ENCODE measurements at places on chromosomes 1 and 21. TPM values are rescaled to one million over a fixed set of nuclear protein-coding genes. Genes with fewer than 3 reads are reported as not detected.

GRCh38 chr1:87278825-87279535, 49.7 kb upstream of the LMO4 start:
- DNase-seq = peak; percentile 48

GRCh38 chr21:33815143-33815707, 100.4 kb downstream of the ATP5PO start:
- DNase-seq = no peak

DNA sequence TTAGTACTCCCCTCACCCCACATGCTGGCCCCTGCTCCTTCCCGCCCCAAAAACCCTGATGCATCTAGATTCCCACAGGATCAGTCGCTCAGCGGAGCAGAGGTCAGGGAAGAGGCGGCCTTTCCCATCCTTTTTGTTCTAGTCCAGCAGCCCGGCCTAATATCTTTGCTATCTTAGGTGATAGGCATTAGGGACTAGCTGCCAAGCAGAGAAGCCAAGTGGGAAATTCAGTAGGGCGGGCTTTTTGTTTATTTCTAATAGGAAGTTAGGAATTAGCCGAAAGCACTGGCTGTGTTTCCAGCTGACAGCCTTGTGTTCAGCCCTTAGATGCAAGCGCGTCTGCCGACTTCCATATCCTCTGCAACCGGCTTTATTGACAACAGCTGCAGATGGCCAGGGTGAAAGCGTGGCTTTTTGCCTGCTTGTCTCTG, 59.0 kb upstream of the BCAR3 start:
- peak; percentile 42 for DNase-seq

- no peak for DNase-seq
Measured at GRCh38 chr1:20787840-20788795, 1.0 kb upstream of the HP1BP3 start.

DNA sequence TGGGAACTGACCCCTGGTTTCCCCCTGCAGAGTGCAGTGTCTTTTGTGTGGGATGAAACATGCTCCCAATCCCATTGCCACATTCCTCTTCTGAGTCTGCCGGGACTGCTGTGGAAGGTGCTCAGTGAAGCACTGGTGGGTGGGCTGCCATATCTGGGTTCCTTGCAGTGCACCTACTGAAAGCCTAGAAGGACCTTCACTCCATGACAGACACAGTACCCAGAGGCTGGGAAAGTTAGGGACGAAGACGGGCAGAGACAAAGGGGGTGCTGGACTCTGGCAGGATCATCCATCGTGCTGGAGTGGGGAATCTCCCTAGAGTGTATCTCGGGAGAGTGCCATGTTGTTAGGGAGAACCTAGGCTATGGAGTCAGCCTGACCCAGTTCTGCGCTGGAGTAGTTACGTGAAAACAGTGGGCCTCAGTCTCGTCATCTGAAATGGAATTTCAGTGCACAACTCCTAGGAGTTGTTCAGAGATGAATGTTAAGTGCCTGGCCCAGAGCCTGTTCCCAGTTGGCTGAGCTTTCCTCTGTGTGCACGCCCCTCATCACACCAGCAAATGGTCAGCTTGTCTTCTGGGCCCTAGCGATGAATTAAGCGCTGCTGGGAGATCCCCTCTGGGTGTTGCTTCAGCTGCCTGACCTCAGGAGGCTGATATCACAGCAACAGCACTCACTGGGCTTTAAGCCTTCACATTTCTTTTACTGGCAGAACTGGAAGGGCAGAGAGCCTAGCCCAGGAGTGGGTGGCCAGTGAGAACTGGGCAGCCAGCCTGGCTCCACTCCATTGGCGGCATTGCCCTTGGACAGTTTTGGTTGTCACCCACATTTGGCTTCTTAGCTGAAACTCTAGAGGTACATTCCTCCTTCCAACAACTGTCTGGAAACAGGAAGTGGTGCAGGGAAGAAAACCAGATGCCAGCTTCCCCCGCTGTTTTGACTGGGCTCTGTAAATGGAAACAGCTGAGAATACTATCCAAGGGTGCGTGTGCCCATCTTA, 479.8 kb upstream of the VAMP3 start:
- peak; percentile 83 for DNase-seq

- no peak for DNase-seq
Measured at GRCh38 chr1:88985032-88985431, 7.4 kb downstream of the KYAT3 start.

DNA sequence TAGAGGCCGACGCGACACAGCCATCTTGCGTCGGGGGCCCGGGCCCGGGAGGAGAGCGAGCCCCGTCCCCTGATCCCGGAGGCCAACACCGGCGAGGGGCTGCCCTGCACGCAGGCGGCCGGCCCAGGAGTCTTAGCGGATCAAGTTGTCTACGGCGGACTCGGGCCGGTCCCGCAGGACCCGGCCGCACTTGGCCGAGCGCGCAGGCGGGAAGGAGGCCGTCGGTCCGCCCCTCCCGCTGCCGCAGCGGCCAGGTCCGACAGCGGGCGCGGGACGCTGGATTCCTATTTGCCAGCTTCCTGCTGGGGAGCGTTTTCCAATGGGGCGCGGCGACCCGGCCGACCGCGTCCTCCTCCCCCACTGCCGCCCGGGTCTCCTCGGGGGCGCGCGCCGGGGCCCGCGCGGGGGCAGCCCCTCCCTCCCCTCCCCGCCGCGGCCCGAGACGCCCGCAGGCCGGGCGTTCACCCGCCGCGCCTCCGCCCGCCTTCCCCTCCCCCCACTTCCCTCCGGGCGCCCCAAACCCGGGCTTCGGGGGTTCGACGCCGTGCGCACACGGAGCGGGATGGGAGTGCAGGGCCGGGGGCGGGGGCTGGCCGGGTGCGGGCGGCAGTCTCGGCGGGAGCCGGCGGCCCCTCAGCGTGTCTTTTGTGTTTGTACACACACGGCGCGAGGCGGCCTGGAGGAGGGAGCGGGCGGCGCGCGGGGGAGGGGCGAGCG, 517 bp upstream of the H3-3A start:
- DNase-seq = peak; percentile 89

DNA sequence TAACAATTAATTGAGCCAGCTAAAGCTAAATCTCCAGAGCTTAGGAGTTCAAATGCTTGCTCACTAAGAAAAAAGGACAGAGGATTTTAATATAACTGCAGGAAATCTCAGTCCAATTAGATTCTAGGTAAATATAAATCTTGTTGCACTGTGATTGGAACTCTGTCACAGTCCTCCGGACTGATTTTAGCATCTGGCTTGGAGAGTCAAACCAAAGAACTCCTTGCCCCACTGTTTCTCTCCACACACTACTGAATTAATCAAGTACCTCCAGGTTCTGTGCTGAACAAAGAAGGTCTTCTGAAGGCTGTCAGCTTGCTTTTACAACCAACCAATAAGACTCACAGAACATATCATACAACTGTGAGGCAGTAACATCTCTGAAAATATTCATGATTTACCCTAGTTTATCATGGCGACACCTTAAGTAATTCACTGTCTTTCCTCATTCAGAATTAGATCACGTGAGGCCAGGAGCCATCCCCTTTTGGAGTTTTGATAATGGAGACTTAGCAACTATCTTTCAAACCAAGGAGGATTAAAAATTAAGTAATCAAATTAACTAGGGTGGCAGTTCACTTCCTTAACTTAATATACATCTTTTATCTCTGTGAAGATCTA, 176.0 kb downstream of the RERE start:
- no peak for DNase-seq

DNA sequence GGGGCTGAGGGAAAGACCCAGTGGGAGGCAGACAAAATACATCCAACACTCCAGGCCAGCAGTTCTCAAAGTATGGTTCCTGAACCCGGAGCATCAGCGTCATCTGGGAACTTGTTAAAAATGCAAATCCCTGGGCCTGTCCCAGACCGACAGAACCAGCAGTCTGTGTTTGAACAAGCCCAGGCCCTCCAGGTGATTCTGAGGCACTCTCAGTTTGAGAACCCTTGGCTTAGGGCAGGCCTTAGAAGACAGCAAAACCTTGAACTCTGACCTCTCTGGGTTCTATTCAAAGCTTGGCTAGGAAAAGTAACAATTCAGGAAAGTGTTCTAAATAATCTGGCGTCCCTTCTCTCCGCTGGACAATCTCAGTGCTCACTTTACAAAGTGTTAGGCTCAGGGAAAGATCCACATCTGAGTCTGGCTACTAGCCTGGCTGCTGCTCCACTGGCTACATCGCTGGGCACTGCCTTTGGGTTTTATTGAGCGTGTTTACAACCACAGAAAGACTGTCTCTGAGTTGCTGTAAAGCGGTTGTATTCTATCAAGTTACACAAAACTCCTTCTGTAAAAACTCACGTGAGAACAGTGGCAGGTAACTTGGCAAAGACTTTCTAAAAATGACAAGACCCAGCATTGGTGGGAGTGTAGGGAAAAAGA, 166.1 kb downstream of the HIVEP3 start:
- DNase-seq = no peak

DNA sequence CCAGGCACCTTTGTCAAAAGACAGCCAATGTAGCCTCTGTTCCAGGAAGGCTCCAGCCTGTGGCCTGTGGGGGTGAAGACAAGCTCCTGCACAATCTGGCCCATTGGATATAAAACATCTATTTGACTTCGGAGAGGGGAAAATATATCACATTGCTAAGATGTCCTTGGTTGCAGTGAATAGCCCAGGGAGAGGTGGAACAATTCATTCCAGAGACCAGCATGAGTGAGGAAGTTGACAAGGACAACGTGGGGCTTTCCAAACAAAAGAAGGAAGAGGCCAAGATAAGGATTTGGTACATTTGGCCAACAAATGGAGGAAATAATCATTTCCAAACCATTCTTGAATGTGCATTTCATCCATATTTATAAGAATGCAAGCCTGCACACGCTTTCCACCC, 187.0 kb downstream of the ETS2 start:
- no peak for DNase-seq

DNA sequence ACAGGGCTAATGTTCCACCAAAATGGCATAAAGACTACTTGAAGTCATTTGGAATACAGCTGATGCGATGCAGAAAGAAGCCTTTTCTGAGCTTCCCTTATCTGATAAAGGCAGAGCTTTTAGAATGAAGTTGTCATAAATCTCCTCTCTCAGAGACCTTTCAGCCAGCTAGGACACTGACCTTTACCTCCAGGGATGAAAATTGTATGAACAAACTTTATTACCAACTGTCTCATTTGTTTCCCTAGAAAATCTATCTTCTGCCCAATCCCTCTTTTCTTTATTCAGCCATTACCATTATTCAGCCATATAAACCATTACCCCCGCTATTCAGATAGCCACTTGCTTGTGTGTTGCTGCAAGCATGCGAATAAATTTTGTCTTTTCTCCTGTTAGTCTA, 29.7 kb upstream of the RNF2 start:
- no peak for DNase-seq

DNA sequence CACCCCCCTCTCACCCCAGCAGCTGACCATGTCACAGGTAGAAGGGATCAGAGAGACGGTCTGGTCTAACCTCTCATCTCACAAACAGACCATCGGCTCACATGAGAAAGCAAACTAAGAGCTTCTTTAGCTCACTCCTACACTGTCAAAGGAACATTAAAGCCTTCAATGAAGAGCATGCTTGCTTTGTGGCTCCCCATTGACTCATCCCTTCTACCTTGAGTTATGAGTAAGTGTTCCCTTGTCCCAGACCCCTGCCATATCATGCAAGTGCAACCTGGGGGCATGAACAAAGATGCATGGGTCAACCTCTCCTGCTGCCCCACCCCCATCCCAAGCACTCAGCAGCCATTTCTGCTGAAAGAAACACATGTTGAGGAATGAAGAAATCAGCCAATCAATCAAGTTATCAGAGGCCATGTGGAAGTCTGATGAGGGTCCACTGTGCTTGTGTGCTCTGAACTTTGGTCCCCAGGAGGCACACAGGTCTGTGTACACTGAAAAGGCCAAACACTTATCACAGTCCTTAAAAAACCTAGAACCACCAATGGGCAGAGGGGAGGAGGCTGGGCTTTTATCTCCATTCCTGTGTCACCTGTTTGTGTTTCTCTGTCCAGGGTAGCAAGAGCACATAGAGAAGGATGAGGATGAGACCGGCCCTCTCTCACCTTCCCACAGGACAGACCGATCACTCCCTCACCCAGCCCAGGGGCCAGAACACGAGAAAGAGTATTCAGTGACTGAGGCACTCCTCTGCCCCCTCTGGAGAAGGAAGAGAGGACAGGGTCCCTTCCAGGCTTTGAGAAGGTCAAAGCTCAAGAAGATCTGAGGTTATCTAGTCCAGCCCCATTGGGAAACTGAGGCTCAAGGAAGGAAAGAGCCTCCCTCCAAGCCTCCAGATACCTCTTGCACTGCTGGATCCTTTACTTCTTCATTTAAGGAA, 9.5 kb downstream of the ETNK2 start:
- DNase-seq = no peak

GRCh38 chr1:41213341-41213740, 28.8 kb downstream of the SCMH1 start:
- no peak for DNase-seq

- DNase-seq = no peak
Measured at GRCh38 chr1:155251566-155251965, 3.7 kb downstream of the ENTREP3 start.

DNA sequence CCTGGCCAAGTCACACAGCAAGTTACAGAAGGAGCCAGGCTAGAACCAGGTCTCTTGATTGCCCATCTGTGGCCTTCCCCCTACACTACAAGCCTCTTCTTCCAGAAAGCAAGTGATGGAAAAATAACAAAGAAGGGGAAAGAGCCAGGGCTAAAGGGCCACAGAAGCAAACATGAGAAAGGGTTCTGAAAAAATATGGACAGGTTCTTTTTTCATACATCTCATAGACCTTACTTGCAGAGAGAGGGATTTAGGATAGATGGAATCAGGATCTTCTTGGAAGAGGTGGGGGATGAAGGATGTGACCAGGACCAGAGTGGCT, 3.2 kb downstream of the RHBG start:
- no peak for DNase-seq

DNA sequence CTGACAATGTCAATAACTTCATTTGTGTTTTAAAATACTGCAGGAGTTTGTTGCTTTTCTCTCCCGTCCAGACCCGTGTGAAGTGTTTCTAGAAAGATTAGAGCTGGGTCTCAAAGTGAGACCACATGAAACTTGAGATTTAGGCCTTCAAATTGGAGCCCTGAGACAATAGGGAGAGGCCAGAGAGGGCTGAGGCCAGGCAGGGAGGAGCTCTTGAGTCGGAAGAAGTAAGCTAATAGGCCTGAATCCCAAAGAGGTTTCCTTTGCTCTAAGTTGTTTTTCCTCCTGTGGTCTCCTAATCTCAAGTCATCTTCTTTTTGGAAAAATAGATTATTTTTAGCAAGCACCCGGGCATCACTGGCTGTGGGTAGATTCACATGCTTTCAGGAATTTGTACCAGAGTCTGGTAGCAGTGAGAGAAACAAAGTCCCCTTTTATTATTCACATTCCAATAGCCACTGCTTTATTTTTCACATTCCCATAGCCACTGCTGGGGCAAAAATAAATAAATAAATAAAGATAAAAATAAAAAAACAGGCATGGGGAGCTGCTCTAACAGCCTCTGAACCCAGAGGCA, 25.6 kb downstream of the CD244 start:
- DNase-seq = no peak

The BRDT gene
- not detected for total RNA-seq

The AADACL4 gene
- total RNA-seq = not detected

The RALGPS2 gene
- 11.7 TPM for total RNA-seq

The GNG4 gene
- not detected for total RNA-seq

All from heart left ventricle (tissue), 16 donors.